ENCODE measurements at places on chromosomes 16 and 17.

DNA sequence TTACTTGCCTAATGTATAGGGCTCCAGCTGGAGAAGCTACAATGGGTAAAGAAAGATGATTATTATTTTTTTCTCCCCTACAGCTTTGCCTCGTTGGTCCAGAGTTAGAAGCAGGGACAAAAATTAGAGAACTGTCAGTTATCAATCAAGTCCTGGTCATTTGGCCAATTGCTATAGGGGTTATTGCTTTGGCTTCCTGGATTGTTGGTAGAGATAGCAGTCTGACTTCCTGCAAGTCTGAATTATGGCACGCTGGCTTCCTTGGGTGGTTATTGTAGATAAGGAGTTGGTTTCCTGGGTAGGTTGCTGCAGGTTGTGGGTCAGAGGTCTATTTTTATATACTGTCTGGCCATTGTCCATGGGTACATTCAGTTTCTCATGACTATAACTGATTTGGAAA lies 84.7 kb upstream of the ELAC2 start:
- DNase-seq: no peak

DNA sequence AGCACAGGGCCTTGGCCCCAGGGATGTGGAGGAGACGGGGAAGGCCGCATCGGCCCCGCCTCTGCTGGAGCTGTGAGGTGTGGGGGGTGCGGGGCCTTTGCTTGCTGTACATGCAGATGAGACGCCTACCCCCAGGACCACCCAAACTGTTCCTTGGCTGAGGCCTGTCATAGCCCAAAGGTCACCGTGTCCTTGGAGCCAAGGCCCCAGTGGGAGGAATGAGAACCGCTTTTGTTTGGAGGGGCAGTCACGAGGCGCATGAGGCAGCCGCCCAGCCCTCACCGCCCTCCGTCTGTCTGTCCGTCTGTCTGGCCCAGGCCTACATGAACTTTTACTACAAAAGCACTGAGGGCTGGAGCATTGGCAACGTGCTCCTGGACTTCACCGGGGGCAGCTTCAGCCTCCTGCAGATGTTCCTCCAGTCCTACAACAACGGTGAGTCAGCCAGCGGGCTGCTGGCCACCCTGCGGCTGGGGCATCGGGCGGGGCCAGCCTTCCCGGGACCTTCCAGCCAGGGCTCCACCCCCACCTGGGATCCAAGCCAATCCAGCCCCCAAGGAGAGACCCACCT lies 8.8 kb downstream of the TAX1BP3 start:
- DNase-seq: no peak

DNA sequence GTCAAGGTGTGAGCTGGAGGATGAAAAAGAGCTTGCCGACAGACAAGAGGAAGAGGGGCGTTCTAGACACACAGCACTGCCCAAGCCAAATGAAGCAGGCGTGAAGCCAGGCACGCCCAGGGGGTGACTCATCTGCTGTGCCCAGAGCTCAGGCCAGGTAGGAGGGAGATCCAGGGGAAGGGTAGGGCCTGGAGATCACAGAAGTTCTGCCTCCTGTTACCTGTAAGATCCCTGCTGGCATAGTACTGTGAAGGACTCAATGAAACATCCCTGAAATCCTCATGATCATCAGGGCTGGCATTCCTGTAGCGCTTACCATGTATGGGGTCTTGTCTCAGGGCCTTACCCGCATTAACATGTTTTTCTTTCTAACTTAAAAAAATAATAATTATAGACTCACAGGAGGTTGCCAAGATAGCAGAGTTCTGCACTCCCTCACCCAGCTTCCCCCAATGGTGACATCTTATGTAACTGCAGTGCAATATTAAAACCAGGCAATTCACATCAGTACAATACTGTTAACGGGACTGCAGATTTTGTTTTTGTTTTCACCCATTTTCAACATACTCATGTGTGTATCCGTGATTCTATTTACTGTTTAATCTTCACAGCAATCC lies 158.6 kb downstream of the XYLT1 start:
- DNase-seq: no peak

GRCh38 chr16:53103811-53104210 lies 49.0 kb downstream of the CHD9 start:
- no peak for DNase-seq

DNA sequence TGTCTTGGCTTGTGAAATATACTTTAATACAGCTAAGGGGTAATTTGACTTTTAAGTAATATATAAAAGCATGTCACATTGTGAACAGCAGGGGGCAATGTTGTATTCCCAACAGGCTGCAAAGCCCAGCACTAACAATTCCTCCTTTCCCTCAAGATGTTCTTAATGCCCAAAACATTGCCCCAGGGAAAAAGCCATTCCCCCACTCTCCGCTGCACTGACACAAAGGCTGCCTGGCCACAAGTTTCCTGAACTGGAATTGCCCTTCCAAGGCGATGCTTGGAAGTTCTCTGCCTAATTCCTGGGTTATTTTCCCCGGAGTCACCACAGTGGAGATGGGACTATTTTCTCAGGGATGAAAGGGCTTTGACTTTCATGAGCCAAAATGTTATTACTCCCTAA lies 27.2 kb downstream of the CLEC16A start:
- DNase-seq: peak; percentile 56

DNA sequence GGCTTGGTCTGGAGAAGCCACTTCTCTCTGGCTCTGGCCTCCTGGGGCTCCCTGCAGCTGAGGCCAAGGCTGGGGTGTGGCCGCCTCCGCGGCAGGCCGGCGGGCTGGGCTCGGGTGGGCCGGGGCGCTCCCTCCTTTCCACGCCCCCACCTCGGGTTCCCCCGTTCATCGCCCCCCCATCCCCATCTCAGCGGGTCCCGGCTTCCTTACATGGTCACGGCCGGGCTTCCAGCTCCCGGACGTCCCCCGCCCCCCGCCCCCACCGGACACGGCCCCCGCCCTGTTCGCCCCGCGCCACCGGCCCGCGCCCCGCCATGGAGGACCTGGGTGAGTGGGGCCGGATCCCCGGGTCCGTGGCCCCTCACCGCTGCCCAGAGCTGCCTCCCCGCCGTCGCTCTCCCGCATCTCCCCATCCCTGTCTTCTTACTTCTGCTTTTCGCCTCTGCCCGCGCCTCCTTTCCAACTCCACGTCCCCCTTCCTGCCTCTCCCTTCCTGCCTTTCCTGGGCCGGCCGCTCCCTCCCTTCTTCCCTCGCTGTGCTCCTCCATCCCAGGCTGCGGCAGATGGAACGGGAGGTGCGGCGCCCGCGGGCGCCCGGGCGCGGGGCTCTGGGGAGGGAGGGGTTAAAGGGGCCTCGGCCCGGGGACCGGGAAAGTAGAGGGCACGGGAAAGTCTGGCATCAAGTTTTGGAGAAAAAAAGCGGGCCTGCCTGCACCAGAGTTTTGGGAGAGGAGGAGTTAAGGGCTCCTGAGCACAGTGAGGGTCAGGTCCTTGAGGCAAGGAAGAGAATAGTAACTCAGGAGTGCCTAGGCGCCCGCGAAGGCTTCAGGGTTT lies at the start of gene TGFB1I1:
TGFB1I1 (plus strand) TSS at position 278 of the 834 bp plus-strand sequence; CDS start at position 315, 37 bp downstream.
- DNase-seq: no peak

- no peak for DNase-seq
Observed at GRCh38 chr17:73968680-73969079, 234.8 kb upstream of the RPL38 start.

DNA sequence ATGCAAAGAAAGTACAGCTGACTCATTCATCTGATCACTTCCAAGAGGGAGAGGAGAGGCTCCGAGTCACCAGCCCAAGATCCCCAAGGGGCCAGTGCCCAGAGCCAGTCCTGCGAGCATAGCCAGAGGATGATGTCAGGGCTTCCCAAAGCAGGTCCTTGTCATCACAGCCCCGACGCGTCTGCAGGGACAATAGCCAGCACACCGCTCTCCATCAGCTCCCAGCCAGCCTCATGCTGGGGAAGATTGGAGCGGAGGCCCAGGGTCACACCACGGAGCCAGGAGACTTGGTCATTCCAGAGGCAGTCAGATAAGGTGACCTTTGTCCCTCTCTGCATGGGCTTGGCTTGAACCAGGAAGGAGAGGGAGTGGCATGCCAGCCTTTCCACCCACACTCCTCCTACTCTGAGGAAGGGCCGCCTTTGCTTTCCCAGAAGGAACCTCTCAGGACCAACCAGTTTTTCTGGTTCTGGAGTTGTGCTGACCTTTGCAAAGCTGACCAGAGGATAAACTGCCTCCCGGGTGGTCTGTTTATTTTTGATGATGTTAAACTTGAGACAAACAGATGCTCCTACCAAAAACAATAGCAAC lies 58.3 kb upstream of the ARHGAP44 start:
- DNase-seq: no peak

DNA sequence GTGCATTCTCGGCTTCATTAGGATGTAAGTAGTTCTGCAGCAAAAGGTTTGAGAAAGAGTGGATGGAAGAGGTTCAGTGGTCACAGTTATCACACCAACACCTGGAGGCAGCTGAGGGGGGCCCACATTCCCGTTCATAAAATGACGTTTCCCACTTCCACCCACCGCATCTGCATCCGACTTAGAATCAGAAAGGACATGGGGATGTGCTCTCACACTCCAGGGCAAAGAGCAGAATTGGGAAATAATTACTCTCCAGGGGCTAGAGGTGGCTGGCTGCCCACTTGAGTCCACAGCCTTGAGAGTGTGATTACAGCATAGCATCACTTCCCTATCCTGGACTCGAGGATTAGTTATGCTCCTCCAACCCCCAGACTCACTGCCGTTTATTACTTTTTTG lies 122.0 kb downstream of the CPPED1 start:
- no peak for DNase-seq

DNA sequence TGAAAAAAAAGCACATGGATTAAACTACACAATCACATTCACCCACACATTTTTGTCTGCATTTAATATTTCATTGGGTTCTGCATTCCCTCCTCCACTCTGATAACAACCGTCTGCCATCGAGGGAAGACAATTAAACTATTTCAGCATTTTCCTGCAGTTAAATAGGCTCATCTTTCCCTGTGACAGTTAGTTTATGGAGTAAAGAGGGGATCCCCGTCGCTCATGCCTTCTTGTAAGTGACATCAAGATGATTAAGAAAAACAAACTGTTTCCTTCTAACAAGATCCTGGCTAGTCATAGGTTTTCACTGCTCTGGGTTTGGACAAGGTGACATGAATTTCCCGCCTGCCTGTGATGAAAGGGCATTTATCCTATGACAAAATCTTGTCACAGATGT lies 98.0 kb upstream of the DYNLRB2 start:
- no peak for DNase-seq

DNA sequence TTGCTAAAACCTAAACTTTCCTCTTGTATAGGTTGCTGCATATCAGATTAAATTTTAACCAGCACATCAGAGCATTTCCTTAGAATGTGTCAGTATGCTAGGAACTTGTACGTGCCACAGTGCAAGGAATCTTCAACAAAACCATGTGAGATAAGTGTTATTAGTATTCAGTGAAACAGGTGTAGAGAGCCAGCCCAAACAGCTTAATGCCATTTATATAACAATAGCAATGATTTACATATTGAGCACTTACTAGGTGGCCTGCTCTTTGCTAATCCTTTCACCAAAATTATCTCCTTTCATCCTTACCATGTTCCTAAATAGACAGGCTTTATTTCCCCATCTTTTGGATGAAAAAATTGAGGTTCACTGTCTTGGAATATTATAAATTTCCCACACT lies 485.7 kb downstream of the HS3ST4 start:
- DNase-seq: no peak

GRCh38 chr16:77211880-77212740 lies 12.9 kb downstream of the SYCE1L start:
- DNase-seq: peak; percentile 61

DNA sequence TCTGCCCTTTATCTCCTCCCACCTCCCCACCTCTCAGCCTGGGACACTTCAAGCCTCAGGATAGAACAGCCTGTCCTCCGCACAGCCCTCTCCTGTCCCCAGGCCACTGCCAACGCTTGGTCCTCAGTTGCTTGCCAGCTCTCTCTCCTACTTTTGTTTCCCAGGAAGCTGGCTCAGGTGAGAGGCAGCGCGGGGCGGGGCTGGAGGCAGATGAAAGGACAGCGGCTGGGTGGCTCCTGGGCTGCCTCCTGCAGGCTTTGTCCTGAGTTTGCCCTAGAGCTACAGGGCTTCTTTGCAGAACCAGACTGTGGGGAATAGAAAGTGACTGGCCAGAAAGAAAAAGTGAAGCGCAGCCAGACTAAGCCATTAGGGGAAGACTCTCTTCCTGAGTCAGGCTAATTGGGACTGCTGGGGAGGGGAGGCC lies 48.2 kb upstream of the CDC42EP4 start:
- DNase-seq: no peak

DNA sequence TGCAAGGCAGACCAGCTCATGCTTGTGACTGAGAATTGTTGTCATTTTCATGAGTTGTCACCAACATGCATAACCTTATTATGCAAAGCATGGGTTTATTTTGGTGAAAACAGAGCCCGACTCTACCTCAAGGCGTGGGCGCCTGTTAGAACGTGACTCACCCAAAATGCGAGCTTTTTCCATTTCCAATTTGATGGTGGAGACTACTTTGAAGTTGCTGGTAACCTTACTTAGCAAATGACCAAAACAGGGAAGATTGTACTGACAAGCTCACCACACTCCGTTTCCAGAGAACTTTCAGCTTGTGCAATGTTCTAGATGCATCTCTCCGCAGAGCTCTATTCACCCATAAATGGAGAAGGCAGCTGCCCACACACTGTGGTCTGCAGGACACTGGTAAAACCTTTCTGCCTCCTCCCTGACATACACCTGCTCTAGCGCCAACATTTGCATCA lies 284.5 kb downstream of the MAF start:
- peak; percentile 80 for DNase-seq

- DNase-seq: no peak
Observed at GRCh38 chr17:82964851-82965341, 114.5 kb upstream of the METRNL start.

- peak; percentile 25 for DNase-seq
Observed at GRCh38 chr17:43578699-43579565, 32.8 kb upstream of the ETV4 start.

DNA sequence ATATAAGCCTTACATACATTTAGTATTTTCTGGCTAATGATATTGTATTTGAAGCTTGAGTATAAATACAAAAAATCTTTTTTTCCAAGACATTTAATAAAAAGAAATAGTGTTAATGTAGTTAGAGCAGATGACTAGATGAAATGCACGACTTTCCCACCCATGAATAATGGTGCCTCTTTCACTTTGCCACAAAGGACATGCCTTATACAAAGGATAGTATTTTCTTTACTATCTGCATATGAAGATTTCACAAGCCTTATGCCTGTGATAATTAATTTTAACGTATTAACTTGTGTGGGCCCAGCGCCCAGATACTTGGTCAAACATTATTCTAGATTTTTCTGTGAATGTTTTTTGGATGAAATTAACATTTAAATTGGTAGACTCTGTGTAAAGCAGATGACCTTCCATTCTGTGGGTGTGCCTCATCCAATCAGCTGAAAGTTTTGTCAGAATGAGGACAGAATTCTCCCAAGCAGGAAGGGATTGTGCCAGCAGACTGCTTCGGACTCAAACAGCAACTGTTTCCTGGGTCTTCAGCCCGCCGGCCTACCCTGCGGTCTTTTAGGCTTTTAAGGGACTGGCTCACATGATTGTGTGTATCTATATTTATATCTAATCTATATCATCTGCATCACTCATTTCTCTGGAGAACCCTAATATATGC lies 115.4 kb downstream of the USP22 start:
- DNase-seq: no peak

GRCh38 chr16:77690416-77690815 lies 31.9 kb upstream of the NUDT7 start:
- no peak for DNase-seq
